Smooth muscle cell of the umbilical artery (primary cell): ENCODE measurements at places on chromosomes 5 and 9. TPM values are rescaled to one million over a fixed set of nuclear protein-coding genes. Genes with fewer than 3 reads are reported as not detected.

S100Z gene
- not detected in 2 replicates for total RNA-seq

TUBB4B gene
- 60.9 and 219 TPM in 2 replicates for total RNA-seq

NMUR2 gene
- not detected in 2 replicates for total RNA-seq

EMB gene
- 3.0 and 5.0 TPM in 2 replicates for total RNA-seq

GABRA1 gene
- total RNA-seq = 0.30 TPM in 1 of 2 replicates, not detected in the other

PDZD2 gene
- total RNA-seq = under 0.01 and 0.05 TPM in 2 replicates

PCDHA12 gene
- total RNA-seq = 0.18 and 0.59 TPM in 2 replicates

CCDC180 gene
- total RNA-seq = 1.4 and 1.8 TPM in 2 replicates

KCNT1 gene
- total RNA-seq = not detected in 2 replicates

FOXI1 gene
- total RNA-seq = not detected in 2 replicates

TMEM252 gene
- total RNA-seq = not detected in 2 replicates

BHMT gene
- not detected in 2 replicates for total RNA-seq

GARNL3 gene
- total RNA-seq = 0.30 and 3.5 TPM in 2 replicates

UNC13B gene
- total RNA-seq = 43.7 and 64.1 TPM in 2 replicates

WDR36 gene
- total RNA-seq = 62.7 and 84.5 TPM in 2 replicates

ENTPD2 gene
- total RNA-seq = not detected in 2 replicates

IL3 gene
- not detected in 2 replicates for total RNA-seq

TAS2R1 gene
- not detected in 2 replicates for total RNA-seq

AK8 gene
- total RNA-seq = under 0.01 and 0.14 TPM in 2 replicates

PROB1 gene
- total RNA-seq = 0.59 and 0.78 TPM in 2 replicates

CTXN3 gene
- total RNA-seq = not detected in 2 replicates

TIMD4 gene
- total RNA-seq = not detected in 2 replicates

PCDHA11 gene
- total RNA-seq = 0.18 and 0.30 TPM in 2 replicates

NR2F1-AS1 gene
- 15.4 and 17.1 TPM in 2 replicates for total RNA-seq

PAEP gene
- not detected in 2 replicates for total RNA-seq

TMEM171 gene
- 1.8 and 4.7 TPM in 2 replicates for total RNA-seq

SLC6A19 gene
- total RNA-seq = not detected in 2 replicates

SLC46A2 gene
- total RNA-seq = not detected in 2 replicates

IGIP gene
- 16.2 and 18.7 TPM in 2 replicates for total RNA-seq

NDUFA8 gene
- total RNA-seq = 31.0 and 34.7 TPM in 2 replicates

ZDHHC11B gene
- total RNA-seq = not detected in 2 replicates

PCDHGA9 gene
- total RNA-seq = 3.6 and 4.5 TPM in 2 replicates
